ENCODE measurements at places on chromosomes 1 and 21.

DNA sequence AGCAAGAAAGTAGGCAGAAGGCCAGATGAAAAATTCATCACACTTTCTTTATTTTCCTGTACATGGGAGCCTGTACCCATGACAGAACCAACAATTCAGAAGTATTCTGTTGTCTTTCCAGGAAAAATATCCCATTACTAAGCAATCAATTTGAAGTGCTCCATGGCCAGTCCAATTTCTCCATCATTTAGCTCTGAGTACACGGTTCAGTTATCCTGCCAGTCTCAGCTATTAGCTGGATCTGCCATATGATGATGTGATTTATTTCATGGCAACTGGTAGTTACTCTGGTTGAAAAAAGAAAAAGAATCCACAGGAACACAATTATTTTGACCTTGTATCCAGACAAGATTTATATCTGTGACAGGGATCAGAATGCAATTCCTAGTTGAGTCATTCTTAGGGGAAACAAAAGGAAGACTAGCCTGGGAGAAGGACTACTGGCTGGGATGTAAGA lies 70.6 kb upstream of the GORAB start:
- DNase-seq, result no peak

DNA sequence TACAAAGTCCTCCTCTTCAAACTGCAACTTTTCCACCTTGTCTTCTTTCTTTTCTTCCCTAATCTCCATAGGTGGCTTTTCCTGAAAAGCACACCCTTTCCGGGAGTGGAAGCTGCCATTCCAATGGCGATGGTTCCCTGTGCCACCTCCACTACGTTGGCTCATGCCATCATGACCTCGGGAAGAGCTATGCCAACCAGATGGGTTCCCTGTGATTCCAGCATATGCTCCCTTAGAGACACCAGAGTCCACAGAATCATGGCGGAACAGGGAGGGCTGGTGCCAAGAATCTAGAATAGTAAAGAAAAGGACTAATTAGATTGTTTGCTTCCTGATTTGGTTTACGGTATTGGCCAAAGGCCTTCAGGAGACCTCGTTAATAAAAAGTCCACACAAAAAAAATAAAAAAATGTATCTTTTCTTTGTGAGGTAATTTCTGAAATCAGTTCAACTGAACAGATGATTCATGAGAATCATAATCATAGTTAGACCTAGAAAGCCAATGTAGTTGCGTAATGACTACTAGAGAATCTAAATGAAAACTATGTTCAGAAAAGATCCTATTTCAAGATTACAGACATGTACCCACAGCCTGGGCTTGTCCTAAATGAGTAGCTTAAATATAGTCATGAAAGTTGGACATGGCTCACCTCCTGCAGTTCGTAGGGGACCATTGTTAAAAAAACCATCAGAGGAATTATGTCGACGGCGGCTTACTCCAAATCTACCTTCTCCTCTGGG lies 30.9 kb upstream of the CCDC17 start:
- no peak for DNase-seq

DNA sequence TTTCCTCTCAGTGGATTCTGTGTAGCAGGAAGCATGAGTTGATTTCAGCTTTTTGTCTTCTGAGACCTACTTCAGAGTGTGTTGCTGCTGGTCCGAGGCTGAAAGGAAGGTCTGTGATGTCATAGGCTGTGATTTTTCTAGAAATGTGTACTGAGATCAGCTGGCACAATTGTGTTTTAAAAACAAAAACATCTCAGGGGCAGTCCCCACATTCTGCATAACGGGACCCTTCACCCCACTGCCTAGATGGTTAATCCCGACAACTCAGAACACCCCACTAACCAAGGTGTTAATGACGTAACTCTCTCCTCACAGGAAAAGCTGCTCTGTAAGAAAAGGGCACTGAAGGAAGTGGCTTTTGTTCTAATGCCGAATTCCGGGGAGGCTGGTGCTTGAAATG lies 59.8 kb upstream of the PPP2R5A start:
- no peak for DNase-seq

DNA sequence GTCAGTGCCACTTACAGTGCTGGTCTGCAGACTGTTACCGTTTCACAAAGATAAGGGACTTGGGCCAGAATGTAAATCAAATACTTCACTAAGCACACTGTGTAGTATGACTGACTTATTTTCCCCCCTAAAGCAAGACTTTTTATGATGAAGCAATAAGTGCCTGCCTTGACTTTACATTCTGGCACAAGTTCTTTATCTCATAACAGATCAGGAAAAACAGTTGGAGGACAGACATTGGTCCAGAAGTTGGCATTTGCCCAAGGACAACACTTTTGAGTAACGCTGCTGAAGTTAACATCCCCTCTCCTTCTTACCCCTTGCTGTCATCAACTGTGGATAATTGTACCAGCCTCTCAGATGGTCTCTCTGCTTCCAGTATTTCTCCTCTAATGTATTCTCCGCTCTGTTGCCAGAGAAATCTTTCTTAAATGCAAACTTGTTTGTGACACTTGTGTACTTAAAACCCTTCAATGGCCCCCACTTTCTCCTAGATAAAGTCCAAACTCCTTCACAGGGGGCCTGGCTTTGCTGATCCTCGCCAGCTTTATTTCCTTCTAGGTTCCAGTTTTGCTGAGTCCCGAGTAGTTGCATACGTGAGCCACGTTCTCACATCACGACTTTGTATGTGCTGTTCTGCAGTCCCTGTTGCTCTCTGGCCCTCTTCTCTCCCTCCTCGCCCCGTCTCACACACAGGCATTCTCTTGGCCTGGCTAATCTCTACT lies 45.7 kb downstream of the S1PR1 start:
- no peak for DNase-seq

DNA sequence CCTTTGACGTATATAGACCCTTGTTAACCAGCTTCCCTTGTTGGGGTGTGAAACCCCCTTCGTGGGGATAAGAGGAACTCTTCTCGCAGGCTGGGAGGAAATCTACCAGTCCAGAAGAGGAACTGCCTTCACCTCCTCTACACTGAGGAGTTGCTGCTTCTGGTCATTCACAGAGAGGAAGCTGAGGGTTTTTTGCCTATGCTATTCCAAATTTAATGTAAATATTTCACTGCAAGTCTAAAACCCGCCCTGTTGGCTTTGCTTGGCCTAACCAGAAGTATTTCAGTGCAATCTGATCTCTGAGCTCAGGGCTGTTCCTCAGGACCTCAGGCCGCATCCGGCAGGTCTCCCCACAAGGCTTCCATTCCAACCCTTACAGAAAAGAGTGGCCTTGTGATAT lies 150.1 kb downstream of the HIVEP3 start:
- no peak for DNase-seq

DNA sequence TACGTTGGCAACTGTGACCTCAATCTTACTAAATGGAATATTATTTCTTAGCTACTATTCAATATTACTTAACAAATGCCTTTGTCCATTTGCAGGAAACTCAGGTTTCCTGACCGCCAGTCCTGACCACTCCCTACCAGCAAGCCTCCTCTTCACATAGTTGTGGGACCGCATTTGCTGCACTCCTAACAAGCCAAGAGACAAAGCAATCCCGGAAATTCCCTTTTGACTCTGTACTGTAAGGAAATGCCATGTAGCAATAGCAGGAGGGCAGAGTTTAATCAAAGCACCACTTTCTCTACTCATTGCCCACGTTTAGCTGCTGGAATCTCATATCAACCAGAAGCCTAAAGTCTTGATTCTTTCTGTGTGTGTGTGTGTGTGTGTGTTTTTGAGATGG lies 28.1 kb upstream of the ACBD6 start:
- peak; percentile 65 for DNase-seq

- no peak for DNase-seq
Observed at GRCh38 chr1:115341948-115342347, 3.9 kb upstream of the NGF start.

DNA sequence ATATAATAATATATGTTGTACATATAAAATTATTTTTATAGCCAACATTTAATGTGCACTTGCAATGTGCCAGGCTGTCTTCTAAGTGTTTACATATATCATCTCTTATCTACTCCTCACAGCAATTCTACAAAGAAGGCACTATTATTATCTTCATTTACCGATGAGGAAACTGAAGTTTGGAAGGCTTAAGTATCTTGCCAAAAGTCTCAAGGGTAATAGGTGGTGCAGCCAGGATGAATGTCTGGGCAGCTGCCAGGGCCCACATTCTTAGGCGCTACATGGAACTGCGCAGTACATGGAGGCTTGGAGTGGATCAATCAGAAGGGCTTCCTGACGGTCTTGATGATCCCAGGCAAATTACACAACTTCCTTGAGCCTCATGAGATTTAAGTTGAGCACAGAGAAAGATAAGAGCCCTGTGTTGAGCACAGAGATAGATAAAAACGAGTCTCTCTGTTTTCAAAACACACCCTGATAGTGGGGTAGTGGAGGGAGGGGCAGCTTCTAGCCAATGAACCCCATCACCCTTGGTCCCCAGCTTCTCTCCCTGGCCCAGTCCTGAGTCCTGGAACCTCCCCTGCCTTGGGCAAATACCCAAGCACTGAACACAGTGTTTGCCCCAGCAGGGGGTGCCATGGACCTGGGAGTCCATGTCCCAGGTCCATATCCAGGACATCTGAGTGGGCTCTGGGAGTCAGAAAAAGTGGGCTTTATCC lies 9.2 kb downstream of the POU3F1 start:
- no peak for DNase-seq

- no peak for DNase-seq
Observed at GRCh38 chr1:41362749-41363590, 1.7 kb downstream of the FOXO6 start.

- DNase-seq, result no peak
Observed at GRCh38 chr1:90902672-90903071, 119.2 kb downstream of the ZNF644 start.

DNA sequence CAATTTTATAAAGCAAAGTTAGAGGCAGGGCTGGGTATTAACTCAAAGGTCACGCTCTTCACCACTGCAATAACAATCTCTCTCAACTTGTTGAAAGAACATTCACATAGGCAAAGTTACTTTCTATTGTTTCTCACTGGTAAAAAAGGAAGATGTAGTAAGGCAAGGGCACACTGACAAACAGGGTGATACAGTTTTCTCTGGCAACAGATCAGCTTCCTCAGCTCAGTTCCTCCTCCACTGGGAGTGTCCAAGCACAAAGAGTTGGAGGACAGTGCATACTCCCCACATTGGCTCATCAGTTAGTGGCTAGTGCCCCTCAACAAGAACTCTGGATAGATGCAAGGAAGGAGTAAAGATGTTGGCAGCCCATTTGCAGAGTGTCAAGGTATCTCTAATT lies 3.7 kb downstream of the PLPPR4 start:
- DNase-seq, result no peak

DNA sequence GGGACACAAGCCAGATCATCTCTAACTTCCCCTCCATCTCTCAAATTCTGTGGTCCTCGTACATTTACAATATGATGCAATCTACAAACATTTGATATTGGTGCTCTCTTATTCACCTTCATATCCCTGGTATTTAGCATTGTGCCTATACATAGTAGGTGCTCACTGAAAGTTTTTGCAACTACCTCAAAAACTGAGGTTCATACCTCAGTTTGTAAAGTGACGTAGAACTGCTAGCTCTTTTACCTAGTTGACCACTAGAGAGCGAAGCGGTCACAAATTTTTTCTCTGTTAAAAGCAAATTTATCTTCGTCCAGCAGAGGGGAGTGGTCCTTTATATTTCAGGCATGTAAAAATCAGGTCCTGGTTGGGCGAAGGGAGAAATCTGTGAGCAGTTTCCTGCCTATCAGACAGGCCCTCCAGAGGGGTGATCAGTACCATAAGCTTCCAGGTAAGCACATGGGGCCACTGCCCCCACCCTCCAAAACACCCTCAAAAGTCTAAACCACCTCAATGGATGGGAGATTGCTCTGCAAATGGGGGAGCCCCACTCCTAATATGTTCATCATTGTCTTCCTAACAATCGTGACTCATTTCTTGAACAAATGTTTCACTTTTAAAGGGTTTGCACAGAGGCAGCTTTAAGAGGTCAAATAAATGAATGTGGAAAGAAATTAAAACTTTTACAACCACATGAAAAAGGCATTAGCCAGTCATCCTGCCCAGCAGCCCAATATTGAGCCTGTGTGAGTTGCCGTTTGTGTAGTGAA lies 10.6 kb upstream of the HLCS start:
- peak; percentile 27 for DNase-seq

DNA sequence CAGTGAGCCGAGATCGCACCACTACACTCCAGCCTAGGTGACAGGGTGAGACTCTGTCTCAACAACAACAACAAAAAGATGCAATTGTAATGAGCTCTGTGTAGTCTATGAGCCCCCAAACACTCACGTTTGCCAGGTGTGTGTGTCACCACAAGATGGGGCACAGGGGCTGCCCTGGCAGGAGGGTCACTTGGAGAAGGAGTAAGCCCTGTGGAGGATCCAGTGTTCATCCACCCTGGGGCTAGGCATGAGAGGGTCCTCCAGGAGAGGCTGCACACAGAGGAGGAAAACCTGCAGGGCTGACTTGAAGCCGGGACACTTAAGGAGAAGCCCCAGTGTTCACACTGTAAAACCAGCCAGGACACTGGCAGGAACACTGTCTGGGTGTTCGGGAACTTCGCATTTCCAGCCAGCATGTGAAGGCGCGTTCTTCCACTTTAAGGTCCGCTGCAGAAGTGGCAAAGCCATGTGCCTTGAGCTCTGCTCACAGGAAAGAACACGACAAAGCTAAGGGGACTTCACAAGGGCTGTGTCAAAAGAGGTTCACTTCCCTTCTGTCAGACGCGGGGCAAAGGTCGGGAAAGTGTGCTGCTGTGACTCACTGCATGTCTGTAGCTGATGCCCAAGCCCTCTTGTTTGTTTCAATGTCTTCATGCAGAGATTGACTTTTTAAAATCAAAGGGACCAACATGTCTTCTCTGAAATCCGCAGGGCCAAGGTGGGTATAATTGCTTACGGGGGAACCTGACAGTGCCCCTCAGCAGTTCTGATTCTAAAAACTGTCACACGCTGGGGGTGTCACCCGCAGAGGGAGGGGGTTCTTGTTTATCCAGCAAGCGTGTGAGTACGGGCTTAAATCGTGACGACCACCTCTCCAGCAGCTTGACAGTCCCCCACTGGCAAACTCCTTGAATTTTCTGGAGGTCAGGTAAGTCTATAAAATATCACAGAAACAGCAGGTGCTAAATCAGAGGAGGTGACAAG lies 102.8 kb downstream of the RIPK4 start:
- DNase-seq, result no peak

DNA sequence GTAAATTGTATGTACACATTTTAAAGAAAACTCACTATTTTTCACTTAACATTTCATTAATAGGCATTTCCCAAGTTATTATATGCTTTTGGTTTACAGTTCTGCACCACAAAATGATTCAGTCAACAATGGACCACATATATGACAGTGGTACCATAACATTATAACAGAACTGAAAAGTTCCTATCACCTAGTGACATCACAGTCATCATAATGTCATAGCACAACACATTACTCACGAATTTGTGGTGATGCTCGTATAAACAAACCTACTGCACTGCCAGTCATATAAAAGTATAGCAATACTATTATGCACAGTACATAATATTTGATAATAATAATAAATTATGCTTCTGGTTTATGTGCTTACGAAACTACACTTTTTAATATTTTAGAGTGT lies 30.9 kb downstream of the DNAI4 start:
- DNase-seq, result no peak

GRCh38 chr1:232780354-232780753 lies 24.9 kb upstream of the MAP10 start:
- DNase-seq, result no peak

All from AG04450 (cell line).